SHP77 (cell line): ENCODE measurements at places on chromosomes 7 and 10.

GRCh38 chr10:132408823-132409666 is 12.0 kb downstream of the PWWP2B start:
- no peak for DNase-seq

DNA sequence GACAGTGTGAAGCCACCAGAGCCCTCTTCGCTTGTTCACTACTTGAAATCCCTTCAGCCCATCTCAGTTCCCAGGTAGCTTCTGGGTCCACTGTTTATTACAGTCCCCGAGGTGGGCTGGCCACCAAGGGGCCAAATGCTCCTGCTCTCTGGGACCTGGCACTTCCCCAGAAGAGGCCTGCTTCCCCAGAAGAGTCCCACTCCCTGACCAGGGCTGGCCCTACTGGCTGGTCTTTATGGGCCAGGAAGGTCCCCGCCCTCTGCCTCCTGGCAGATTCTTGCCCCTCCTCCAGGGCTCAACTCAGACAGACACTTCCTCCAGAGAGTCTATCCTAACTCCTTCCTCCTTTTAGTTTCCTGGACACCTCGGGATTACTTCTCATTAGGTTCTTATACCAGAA is 70.7 kb upstream of the LRRC18 start:
- no peak for DNase-seq

DNA sequence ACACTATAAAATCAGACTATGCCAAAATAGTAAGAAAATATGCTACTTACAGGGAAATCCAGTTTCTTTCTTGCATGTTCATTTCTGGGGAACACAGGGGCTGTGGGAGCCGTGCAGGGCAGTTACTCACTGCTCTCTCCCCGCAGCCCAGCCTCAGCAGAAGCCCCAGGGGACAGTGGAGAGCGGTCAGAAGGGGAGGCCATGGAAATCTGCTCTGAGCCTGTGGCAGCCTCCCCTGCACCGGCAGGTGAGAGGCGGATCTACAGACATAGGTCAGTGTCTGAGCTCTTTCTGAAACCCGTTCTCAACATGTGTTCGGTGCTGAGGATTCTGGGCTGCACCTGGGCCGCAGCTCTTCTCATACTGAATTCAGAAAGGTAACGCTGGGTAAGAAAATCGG is 2.9 kb downstream of the ZNF511 start:
- no peak for DNase-seq

GRCh38 chr10:122249303-122249850 is 21.7 kb upstream of the BTBD16 start:
- no peak for DNase-seq

- no peak for DNase-seq
Observed at GRCh38 chr10:86706977-86707376, 38.7 kb downstream of the LDB3 start.

DNA sequence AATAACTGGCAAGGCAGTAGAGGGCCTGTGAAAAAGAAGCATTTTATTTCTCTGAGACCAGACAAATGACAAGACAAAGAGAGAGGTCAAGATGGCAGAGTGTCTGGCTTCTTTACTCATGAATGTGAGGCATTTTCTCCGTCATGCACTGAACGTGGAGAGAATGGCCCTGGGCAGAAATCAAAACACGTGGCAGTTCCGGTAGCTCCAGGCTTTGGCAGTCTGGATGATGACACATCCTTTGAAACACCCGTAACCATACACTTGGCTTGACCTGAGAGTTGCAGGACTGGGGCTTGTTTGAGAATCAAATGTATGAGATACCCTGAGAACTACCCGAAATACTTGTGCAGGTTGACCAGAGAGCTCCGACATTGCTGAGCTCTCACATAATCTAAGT is 537.6 kb downstream of the ACTR3B start:
- DNase-seq: no peak
